ENCODE measurements at places on chromosomes 12 and 14.
A peak's percentile ranks its signal among the peaks of the same experiment; 100 is the strongest.

DNA sequence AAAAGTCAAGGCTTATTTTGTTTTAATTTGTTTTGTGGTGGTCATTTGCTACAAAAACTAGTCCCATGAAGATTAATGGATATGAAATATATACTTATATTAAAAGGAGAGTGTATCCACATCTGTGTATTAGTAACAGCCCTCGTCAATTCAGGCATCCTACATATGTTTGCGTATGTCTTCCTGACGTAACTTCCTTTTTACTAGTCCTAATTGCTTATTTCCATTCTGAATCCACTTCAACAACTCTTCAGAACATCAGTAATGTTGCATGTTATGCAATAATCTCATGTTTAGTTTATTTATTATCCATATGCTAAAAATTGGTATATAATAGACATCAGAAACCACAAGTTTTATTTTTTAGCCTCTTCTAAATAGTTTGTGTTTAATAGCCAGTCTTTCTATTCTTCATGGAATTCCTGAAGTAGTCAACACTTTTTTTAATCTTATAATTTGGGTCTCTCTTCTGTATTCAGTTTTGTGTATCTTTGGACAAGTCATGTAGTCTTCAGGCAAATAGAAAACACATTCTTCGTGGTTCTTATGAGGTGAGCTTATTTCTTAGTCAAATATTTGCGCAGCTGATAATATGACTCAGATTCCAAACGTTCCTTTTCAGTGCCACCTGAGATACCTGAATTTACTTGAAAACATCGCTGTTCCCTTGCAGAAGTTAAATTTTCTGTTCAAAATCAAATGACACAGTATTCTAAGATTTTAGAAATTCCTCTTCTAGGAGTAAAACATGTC, 268.6 kb downstream of the CCDC59 start:
- no peak for DNase-seq

DNA sequence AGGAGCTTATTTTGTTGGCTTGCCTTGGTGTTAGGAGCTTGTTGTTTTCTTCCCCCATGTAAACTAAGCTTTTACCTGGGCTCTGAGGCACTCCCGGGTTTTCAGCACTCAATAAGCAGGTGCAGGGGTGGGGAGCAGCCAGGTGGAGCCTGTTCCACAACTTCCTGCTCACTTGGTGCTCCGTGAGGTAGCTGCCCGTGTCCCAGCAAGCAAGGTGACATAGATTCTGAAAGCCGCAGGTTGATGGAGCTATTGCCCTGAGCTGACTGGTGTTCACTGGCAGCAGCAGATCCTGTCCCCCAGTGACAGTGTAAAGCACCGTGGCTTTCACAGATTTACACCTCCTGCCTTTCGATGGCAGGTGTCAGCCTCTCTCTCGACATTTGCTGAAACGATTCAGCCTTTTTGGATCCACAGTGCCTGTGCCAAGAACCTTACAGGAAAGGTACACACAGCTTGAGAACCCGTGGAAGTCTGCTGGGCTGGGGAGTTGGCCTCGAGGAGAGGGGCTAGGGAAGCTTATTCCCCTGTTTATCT, 295.7 kb upstream of the FKBP4 start:
- no peak for DNase-seq

GRCh38 chr12:108324351-108325017, 14.6 kb downstream of the CMKLR1 start:
- no peak for DNase-seq

- DNase-seq = no peak
Observed at GRCh38 chr14:100889641-100890040, 13.9 kb downstream of the RTL1 start.

GRCh38 chr12:107519906-107520859, 165.4 kb upstream of the PWP1 start:
- DNase-seq = no peak

GRCh38 chr12:116093915-116094314, 183.6 kb downstream of the MED13L start:
- no peak for DNase-seq

GRCh38 chr14:51822499-51822898, 37.9 kb upstream of the GNG2 start:
- no peak for DNase-seq

- DNase-seq = no peak
Observed at GRCh38 chr14:56000846-56001245, 117.4 kb upstream of the PELI2 start.

GRCh38 chr14:104216457-104216856, 78.1 kb downstream of the KIF26A start:
- DNase-seq = no peak

DNA sequence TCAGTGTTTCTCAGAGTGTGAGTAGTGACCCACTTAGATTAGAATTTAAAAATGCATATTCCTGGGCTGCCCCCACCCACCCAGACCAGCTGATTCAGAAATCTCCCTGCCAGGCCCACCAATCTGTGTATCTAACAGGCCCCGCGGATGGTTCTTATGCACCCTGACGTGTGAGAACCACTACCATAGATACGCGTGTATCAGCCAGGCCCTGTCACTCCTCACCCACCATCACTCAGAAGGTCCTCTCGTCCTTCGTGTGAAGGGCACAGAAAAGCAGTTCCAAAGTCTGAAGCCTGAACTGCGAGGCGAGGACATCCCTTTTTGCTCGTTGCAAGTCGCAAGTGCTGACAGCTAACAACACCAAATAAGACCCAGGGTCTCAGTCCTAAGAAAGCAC, 72.4 kb downstream of the IFT43 start:
- no peak for DNase-seq

GRCh38 chr14:94717808-94718207, 52.1 kb downstream of the GSC start:
- DNase-seq = no peak

DNA sequence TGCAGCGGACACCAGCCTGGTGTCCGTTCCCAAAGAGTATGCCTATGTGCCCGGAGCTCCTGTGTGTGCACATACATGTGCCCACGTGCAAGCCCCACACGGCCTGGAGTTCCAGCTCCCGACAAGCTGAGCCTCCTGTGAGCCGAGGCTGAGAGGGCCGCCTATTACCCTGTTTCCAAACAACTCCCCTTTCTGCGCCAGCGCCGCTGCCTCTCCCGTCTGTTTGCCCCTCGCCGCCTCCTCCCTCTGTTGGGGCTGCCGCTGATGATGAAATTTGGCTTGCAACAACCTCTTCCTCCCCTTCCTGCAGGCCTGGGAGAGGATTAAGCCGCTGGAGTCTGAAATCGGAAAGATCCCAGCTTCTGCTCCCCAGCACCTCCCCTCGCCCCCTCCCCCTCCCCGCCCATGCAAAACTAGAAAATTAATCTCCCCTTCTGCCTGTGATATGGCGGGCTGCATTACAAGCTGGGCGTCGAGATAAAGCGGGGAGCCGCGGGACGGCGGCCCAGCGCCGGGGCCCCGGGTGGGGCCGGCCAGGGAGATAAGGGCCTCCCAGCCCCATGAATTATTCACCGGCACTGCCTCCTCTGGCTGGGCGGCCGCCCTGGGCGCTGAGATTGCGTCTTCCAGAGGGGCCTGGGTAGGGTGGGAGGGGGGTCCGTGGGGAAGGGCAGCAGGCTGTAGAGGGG, 6.8 kb upstream of the ASIC1 start:
- DNase-seq = no peak

- no peak for DNase-seq
Observed at GRCh38 chr12:62103748-62104147, 156.5 kb upstream of the USP15 start.

DNA sequence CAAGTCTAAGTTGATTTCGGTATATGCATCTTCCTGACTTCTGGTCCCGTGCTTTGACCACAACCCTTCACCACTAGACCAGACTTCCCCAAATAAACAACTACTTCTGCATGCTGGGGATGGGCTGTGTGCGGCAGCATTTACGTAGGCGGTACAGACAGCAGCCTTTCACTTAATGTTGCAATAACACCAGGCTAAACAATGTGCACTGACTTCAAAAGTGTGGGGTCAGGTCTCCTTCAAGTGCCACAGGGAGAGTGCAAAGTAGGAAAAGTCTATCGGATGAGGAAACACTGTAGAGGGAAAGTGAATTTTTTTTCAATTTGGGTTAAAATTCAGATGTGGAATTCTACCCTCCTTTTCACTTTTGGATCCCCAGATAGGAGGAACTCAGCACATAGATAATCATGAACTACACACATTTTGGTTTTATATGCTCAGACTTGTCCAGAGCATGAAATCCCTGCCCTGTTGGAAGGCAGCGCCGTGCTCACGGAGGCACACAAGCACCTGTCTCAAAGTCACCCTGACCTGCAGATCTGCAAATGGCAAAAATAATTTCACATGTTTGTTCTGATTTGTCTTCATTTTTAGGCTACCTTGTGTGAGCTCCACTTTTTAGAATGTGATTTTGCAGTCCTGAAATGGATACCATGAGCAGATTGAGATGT, 3.6 kb upstream of the FOS start:
- peak; percentile 15 for DNase-seq

DNA sequence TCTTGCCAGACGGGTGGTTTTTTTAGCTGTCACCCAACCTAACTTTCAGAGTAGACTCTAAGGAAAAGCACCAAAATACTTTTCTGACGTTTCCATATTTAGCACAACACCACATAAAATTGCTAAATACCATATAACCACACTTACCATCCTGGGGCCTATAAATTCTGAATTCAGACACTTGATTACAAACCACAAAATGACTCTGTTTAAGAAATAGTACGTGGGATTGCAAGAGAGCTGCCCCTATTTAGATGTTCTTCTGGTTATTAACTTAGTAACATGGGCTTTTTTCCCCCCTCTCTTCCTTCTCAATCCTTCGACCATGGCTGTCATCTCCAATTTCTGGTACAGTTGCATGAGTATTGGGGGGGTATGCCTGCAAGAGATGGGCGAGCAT, 287.7 kb downstream of the BMP4 start:
- DNase-seq = no peak

- no peak for DNase-seq
Observed at GRCh38 chr12:129383956-129384355, 519.9 kb downstream of the TMEM132D start.

DNA sequence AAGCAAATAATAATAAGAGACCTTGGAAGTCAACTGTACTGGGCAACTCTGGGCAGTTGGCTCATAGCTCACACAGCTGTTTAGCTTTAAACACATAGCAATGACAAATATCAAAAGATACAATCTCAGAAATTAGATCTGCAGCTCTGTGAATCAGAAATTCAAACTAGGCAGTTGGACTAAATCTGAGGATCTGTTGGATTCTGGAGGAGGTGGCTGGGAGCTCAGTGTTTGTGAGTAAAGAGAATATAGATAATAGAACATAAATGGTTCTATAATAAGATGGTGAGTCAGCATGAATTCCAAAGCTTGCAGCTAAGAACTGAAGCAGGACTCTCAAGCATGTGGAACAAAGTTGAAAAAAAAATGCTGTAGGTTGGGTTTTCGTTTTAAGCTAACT, 1949.4 kb upstream of the SEL1L start:
- DNase-seq = no peak

- no peak for DNase-seq
Observed at GRCh38 chr14:22405201-22405600, 183.8 kb downstream of the DAD1 start.

- DNase-seq = peak; percentile 9
Observed at GRCh38 chr12:122227341-122227740, 1.5 kb upstream of the DIABLO start.

GRCh38 chr12:109393437-109394345, 46.0 kb downstream of the MYO1H start:
- DNase-seq = peak; percentile 2

DNA sequence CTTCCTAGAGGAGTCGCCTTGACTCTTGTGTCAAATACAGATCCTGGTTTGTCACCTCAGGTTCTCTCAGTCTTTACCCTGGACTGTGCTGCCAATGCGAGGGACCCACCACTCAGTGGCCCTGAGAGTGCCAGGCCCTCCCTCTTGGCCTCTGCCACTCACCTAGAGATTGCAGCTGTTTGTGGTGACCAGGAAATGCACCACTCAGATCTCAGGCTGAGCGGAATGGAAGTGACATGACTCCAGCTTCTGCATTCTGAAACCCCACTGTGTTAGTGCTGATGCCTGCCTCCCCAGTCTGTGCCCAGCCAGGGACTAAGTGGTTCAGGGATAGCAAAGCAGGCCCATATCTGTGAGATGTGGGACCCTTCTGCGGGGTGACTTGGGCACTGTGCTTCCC, 27.8 kb upstream of the NEDD1 start:
- no peak for DNase-seq

- DNase-seq = peak; percentile 84
Observed at GRCh38 chr12:106303202-106303820, 778 bp downstream of the TCP11L2 start.

DNA sequence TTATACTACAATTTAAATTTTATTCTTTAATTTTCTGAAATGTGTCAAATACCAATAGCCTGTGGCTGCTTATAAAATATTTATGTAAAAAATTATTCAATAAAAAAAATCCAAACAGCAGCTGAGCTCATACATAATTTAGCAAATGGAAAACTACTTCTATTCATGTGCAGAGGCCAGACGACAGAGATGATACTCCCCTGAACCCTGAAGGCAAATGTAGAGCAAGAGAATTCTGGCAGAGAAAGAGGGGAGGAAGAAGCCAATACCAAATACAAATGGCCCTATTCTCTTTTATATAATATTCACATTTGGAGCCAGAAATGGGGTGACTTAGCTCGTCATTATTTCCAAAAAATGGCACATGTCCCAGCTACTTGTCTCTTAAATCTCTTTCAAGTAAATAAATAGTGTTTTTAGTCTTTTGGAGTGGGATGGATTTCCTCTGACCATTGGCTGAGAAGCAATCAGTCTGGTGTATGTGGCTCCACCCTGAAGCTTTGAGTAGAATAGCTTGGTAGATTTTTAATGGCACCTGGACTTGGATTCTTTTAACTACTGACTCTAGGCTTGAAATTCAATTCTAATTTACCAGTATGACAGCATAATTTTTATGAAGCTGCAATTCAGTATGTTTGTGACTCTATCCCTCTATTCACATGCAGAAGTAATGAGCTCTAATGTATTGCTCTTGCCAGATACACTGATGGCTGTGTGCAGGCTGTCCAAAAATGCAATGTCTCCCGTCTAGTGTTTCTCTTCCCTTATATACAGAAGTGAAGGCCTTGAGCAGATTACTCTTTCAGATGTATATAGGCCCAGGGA, 113.4 kb upstream of the SCAF11 start:
- no peak for DNase-seq

DNA sequence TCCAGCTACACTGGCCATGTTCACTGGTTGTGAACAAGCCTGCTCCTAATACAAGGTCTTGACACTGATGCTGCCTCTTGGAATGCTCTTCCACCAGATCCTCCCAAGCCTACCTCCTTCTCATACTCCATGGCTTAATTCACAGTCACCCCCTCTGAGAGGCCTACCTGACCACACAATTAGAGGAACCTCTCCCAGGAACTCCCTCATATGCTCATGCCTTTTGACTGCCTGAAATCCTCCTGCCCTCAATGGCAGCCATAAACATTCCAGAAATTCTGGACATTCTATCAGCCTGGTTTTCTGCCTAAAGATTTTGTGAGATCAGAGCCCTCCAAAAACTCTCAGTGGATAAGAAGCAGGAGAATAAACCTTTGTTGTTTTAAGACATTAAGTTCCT, 340.2 kb downstream of the C12orf75 start:
- DNase-seq = no peak

GRCh38 chr12:9667403-9668160, 1.9 kb upstream of the CLEC2D start:
- DNase-seq = peak; percentile 34

GRCh38 chr12:106078358-106079010, 60.3 kb downstream of the NUAK1 start:
- no peak for DNase-seq

Data from stimulated activated naive CD4-positive, alpha-beta T cell treated with Interleukin-2 at 50 U/mL for 16 hours (primary cell).